Stimulated activated CD4-positive, alpha-beta T cell treated with anti-CD3 and anti-CD28 coated beads, Interleukin-15, amount 100 ng/mL, for 24 hours (primary cell): ENCODE measurements at places on chromosomes 11 and 22.
A peak's percentile ranks its signal among the peaks of the same experiment; 100 is the strongest.

GRCh38 chr11:18617688-18618341 lies 16.3 kb downstream of the SPTY2D1 start:
- peak; percentile 28 for DNase-seq

- DNase-seq, result no peak
These were observed 626 bp downstream of the KRTAP5-7 start for GRCh38 chr11:71527576-71528210.

DNA sequence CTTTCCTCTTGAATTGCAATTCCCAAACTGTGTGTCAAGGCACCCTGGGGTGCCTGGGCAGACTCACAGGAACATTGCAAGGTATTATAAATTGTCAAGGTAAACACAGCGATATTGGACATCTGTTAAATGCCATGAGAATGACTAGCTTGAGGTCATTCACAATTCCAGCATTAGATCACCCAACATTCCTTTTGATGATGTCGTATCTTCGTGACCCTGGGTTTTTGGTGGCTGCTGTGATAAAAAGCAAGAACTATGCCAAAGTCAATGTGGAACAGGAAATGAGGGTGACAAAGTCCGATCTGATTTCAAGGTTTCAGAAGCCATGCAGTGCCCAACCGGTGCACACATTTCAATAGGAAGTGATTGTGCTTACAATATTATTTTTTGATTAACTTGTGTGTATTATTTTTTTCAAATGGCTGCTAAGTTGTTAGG lies 458.4 kb downstream of the MIAT start:
- DNase-seq, result no peak

DNA sequence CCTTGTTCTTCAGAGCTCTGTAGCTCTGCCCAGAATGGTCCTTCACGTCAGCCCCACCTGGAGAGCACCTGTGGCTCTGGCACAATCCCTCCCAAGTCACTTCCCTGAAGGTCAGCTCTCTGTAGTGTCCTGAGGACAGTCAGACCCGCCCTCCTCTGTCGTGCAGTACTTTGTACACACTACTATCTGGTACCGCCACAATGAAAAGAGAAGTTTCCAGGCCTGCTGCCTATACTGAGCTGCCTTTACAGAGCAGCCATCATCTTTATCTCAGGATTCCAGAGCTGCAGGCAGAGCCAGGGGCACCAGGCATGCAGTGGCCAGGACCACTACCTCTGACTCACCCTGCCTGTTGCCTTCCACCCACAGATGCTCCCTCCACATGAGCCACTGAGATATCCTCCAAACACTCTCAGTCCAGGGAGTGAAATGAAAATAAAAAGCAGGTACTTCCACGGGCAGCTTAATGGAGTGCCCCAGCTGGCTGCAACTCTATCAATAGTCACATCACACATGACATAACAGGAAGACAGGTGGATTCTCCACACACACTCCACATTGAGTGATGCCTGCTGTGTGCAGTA lies 7.3 kb downstream of the PACSIN2 start:
- no peak for DNase-seq

DNA sequence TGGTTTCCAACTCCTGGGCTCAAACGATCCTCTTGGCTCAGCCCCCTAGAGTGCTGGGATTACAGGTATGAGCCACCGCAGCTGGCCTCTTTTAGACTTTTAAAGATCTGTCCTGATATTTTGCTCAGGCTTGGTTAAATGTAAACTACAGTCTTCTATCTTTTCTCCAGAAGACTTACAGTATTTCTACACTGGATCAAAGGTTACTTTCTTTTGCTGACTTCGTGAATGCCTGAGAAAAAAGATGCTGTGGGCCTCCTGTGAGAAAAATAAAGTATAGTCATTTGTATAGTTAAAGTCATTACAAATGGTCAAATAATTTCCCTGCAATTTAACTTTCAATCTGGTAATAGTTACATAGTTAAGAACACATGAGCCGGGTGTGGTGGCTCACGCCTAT lies 19.6 kb downstream of the DEPDC5 start:
- no peak for DNase-seq

DNA sequence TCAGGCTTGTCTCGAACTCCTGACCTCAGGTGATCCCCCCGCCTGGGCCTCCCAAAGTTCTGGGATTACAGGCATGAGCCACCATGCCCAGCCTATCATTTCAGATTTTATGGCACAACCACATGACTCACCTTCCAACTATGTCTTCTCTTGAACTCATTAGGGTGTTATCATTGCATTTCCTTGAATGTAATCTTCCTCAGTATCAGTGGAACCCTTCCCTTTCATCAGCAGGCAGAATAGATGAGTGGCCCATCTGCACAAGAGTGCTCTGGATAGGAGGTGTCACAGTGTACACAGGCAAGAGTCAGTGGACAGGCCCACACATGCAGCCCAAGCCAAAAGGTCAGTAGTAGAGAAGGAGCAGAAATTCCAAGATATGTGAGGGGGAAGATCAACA lies 29.1 kb upstream of the AQP11 start:
- no peak for DNase-seq

GRCh38 chr11:108958368-108959104 lies 293.7 kb downstream of the DDX10 start:
- DNase-seq, result no peak

DNA sequence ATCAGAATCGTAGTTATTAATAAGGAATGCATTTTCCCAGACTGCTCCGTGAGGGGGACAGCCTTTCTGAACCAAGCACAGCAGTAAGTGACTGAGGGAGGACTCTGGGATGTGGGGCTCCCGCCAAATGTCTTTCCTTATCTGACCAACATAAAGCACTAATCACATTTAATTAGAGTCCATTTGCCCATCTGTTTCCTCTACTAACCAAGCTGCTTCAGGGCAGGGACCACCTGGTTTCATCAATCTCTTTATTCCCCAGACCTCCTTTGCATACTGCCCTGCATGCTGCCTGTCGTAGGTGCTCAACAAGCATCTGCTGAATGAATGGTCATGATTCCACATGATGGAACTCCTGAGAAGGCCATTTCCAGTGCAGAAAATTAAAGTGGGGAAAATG lies 29.4 kb downstream of the SMCO4 start:
- DNase-seq, result no peak

DNA sequence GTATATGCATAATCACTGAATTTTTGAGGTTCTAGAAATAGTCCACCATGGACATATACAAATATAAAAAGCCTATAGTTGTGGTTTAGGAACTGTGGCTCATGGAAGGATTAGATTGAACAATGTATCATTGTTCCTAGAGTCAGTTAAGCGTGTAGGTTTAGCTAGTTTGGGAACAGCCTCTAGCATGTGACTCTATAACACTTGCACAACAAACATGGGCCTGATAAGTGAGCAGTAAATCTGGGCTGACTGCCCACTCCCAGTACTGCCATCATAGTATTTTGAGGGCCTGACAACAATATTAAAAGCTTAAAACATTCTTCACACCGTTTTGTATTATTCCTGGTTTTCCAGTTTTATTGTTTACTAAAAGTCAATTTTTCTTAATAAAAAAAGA lies 47.0 kb downstream of the YAP1 start:
- no peak for DNase-seq

DNA sequence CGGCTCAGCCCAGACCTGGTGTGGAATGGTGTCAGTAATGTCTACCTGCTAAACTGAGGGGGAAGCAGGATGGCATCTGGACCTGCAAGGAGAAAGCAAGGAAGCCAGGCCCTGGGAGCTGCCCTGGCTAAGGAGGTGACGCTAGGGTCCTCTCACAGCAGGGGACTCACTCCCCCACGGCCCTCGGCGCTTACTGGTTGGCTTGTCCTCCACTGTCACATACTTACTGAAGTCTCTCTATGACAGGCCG lies 48.9 kb downstream of the TPBGL start:
- no peak for DNase-seq

GRCh38 chr11:80980227-80980626 lies 1539.4 kb upstream of the TENM4 start:
- no peak for DNase-seq

DNA sequence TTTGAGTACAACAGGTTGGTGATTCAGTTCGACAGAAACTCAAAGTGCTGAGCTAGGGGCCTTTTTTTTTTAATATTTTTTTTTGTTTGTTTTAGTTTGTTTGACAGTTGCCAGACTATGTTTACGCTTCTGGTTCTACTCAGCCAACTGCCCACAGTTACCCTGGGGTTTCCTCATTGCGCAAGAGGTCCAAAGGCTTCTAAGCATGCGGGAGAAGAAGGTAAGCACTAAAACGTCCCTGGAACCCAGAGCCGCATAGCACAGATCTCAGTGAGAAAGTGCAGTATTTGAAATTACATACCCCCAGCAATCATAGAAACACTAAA lies 649 bp downstream of the PRRG4 start:
- no peak for DNase-seq

DNA sequence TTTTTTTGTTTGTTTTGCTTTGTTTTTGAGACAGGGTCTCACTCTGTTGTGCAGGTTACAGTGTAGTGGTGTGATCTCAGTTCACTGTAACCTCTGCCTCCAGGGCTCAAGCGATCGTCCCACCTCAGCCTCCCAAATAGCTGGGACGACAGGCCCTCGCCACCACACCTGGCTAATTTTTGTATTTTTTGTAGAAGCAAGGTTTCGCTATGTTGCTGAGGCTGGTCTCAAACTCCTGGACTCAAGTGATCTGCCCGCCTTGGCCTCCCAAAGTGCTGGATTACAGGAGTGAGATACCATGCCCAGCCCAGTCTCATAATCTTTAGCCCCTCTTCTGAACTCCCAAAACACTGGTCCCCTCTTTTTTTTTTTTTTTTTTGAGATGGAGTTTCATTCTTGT lies 50.6 kb downstream of the KCNJ4 start:
- no peak for DNase-seq

DNA sequence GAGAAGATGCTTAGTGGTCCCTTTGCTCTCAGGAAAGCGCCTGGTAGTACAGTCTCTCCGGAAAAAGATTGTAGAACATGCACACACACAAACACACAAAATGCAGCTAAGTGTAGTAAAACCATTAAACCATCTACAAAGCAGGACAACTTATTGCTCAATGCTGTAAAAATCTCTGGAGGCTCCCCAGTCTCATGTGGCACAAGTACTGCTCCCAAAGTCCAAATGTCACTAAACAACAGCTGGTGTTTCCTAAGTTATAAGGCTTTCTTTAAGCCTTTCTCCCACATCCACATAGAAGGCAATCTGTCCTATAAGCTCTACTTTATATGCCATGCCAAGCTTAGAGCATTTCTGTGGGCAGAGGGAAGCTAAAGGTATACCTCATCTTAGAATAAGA lies 32.9 kb downstream of the CDON start:
- DNase-seq, result no peak

DNA sequence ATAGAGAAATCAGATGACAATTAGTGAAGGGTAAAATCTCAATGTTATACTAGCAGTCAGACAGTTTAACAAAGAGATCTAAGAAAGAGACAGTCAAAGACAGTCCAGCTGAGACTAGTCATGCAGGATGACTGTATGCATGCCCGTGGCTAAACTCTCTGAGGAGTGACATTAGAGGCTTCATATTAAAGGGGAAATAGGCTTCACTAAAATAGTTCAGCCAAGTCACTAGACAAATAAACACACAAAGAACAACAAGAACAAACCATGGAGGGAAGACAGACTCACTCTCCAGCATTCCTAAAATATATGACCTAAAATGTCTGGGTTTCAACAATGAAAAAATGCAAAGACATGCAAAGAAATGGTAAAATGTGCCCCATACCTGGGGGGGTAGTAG lies 18.6 kb upstream of the APLNR start:
- no peak for DNase-seq

- DNase-seq, result peak; percentile 93
These were observed at the start of gene LRRC56 for GRCh38 chr11:536841-537621. Gene LRRC56, plus strand, starts transcription at chr11:537527. Its CDS starts 3,158 bp downstream, at chr11:540685.

- DNase-seq, result no peak
These were observed 268.6 kb upstream of the ANO5 start for GRCh38 chr11:21924262-21924661.

DNA sequence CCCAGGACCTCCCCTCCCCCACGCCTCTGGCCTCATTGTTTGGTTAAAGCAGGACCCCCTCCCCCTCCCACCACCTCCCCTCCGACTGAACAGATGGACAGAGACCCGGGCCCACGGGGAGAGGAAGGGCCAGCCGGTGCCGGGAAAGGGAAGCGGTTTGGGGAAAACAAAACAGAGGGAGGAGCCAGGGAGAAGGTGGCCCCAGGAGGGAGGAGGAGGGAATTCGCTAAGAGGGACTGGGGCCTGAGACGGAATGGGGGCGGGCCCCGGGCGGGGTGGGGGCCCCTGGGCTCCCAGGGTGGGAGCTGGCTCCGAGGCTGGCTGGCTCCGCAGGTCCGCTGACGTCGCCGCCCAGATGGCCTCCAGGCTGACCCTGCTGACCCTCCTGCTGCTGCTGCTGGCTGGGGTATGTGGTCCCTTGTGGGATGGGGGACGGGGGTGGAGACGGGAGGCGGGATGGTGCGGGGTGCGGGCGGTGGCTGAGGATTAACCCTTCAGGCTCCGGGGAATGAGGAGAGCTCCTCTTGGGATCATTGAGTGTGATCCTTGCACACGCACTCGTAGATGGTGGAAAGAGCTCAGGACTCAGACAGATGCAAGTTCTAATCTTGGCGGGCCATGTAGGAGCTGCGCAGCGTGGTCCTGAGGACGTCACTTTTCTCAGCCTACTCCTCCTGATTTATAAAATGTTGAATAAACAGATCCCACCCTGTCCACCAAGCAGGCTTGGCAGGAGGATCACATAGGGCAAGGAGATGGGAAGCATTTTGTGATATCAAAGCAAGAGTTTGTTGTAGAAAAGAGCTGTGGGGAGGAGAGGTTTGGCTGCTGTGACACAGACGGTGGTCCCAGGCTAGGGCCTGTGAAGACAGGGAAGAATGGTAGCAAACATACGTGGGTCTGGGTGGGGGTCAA lies 688 bp downstream of the SERPING1 start:
- no peak for DNase-seq

DNA sequence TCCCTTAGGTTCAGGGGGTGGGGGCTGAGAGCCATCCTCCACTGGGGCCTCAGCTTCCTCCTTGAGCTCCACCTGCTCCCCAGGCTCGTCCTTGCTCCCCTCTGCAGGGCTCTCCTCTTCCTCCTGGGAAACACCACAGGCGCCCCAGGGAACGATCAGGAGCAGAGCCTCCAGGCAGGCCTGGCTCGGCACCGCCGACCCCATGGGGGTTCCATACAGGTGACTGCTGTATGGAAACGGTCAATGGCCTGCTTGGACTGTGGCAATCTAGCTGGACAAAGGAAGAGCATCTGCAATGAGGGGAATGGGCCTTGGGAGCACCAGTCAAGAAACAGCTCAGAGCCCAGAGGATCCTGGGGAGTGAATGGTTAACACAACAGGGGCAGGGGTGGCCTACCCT lies 7.9 kb downstream of the HYOU1 start:
- no peak for DNase-seq

DNA sequence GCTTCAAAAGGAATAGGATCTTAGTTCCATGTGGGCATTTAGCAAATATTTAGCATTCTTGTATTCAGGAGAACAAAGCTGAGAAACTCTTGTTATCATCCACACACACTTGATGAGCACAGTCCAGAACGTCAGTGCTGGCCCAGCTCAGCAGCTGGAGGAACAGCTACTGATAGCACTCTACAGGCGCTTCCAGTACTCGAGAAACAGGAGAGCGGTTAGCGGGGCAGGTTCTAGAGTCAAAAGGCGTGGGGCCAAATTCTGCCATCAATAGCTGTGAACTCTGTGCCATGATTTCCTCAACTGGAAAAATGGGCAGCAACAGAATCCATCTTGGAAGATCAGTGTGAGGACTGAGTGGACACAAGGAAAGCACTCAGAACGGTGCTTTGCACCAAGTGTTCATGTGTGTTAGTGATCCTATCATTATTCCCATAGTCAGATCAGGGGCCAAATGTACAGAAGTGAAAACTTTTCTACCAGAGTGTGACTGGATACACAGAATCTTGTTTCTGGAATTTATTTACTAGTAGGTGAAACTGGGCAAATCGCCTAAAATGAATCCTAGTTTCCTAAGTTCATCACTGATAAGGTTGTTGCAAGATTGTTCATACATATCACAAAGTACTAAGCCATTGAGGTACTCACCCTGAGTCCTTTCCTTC lies 3.2 kb downstream of the JOSD1 start:
- DNase-seq, result no peak
